Thoracic aorta (tissue), 2 donors: ENCODE measurements at places on chromosomes 6 and 20. TPM values are rescaled to one million over a fixed set of nuclear protein-coding genes. Genes with fewer than 3 reads are reported as not detected.

The ANKRD66 gene
- total RNA-seq = not detected

DNA sequence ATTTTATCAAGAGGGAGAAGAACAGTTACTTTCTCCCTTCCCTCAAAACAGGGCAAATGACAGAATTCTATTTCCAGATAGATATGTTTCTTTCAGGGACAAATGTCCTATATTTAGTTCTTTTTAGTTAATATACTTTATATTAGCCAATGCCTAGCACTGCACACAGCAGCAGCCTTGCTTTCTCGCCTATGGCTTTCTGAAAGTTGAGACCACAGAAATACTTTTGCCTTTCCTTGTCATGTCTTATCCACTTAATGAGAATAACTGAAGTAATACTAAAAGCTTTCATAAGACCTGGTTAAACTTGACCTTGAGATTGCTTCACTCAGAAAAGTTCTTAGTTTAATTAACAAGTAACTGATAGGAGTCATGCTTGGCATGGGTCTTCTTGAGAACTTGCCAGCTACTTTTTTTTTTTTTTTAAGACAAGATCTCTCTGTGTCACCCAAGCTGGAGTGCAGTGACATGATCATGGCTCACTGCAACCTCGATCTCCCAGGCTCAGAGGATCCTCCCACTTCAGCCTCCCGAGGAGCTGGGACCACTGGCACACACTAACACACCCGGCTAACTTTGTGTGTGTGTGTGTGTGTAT, 159.3 kb downstream of the CDKAL1 start:
- H3K4me3 ChIP-seq = no peak overlapping the region
- no peaks in the 10 kb centered on the region for H3K36me3 ChIP-seq
- no peak for DNase-seq
- no peak overlapping the region for H3K27ac ChIP-seq
- H3K27me3 ChIP-seq = no peaks in the 10 kb centered on the region

The HLA-DRB1 gene
- 50.0 TPM for total RNA-seq

The ADGRF5 gene
- total RNA-seq = 13.5 TPM

The OTOR gene
- total RNA-seq = not detected

DNA sequence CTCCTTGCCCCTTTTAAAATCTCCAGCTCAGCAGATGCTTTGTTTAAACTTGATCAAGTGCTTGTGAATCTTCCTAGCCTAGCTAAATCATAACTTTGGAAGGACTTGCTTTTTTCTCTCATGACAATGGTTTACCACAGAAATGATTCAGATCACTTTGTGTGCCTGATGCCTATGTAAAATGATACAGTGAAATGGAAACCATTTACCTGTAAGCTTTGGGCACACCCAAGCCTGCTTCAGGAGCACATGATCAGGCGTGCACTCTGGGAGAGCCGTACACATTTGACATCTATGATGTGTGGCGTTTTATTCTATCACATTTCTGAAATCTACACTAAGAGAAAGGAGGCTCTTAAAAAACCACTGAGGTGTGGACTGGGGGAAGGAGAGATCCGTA, 41.1 kb downstream of the PTPN1 start:
- no peak overlapping the region for H3K27ac ChIP-seq
- no peak overlapping the region for H3K4me3 ChIP-seq
- no peaks in the 10 kb centered on the region for H3K27me3 ChIP-seq
- H3K4me1 ChIP-seq = peaks cover 6% of the 10 kb centered on the region

- H3K27me3 ChIP-seq = no peaks in the 10 kb centered on the region
- H3K4me1 ChIP-seq = peaks cover 11% of the 10 kb centered on the region
- H3K27ac ChIP-seq = peak overlapping the region; percentile 26
- no peaks in the 10 kb centered on the region for H3K36me3 ChIP-seq
Observed at GRCh38 chr20:3430376-3431069, 23.1 kb upstream of the DNAAF9 start.

DNA sequence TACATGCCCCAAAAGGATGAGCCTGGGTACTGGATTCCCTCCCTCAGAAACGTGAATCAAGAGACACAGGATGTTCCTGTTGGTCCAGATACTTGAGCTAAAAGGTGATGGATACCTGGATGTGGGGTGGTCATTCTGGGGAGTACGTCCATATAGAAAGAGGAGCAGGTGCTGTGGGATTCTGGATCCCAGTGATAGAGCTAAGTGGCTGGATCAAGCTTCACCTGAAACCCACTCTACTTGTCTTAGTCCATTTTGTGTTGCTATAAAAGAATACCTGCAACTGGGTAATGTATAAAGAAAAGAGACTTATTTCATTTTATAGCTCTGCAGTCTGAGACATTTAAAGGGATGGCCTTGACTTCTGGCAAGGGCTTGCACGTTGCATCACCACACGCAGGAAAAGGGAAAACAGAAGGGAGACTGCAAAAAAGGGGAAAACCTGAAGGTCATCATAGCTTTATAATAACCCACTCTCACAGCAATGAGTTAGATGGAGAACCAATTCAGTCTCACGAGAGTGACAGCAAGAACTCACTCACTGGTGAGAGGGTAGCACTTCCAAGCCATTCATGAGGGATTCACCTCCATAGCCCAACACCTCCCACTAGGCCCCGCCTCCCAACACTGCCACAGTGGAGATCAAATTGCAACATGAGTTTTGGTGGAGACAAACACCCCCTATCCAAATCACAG, 31.2 kb downstream of the RIPOR3 start:
- H3K4me1 ChIP-seq = peaks cover 41% of the 10 kb centered on the region
- no peak overlapping the region for H3K4me3 ChIP-seq
- DNase-seq = no peak
- H3K36me3 ChIP-seq = no peaks in the 10 kb centered on the region
- H3K27me3 ChIP-seq = no peaks in the 10 kb centered on the region
- H3K27ac ChIP-seq = no peak overlapping the region

DNA sequence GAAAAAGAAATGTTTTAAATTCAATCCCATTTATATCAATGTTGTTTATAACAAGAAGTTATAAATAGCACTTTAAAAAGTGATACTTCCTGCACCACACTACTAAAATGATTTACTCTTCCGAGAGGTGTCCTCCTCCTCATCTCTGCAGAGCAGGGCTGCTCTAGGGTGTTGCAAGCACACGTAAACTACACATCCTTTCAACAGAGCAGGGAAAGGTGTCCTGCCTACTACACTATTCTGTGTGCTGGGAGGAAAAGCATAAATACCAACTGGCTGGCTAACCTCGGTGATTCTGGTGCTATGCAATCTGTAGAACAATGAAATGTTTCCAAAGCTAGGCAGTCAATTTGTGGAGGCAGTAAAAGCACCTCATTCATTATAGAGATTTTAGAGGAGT, 89.5 kb upstream of the MAP7 start:
- peaks cover 23% of the 10 kb centered on the region for H3K36me3 ChIP-seq
- H3K27ac ChIP-seq = no peak overlapping the region
- H3K27me3 ChIP-seq = no peaks in the 10 kb centered on the region
- DNase-seq = no peak

DNA sequence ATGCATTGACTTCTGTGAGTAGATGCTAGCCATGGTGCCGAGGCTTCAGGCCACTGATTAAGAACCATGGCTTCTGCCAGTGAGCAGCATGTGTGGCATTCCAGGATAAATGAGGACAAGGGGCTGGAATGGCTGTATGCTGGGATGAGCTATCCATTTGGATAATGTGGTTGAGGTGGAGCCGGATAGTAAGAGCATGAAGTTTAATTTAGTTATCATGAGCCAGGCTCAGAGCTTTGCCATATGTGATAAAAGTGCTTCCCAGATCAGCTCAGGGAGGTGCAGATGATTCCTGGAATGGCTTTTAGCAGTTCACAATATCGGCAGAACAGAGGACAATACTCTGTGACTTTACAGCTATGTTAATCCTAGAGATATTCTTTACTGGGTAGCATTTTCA, 34.6 kb upstream of the RNF8 start:
- H3K27ac ChIP-seq = no peak overlapping the region
- no peak for DNase-seq
- peaks cover 37% of the 10 kb centered on the region for H3K36me3 ChIP-seq
- H3K4me3 ChIP-seq = no peak overlapping the region
- H3K4me1 ChIP-seq = peaks cover 11% of the 10 kb centered on the region
- no peaks in the 10 kb centered on the region for H3K27me3 ChIP-seq

The DPPA5 gene
- not detected for total RNA-seq

DNA sequence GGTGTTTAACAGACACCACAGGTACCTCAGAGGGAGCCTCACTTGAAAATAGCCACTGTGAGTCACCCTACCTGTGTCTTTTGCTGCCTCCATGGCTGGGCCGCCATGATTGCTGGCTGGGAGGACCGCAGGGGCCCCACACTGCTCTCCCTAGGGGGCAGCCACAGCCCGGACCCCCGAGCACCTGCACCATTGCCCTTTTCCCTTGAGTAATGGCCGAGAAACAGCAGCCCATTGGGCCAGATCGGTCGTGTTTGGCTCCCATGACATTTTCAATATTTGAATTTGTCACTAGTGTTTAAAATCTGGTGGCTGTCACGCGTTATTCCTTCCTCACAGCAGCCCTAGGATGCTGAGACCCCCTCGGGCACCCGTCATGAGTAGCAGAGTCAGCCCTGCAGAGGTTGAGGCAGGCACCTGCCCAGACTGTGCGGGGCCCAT, 6.7 kb downstream of the ZBP1 start:
- H3K4me1 ChIP-seq = no peaks in the 10 kb centered on the region
- no peaks in the 10 kb centered on the region for H3K36me3 ChIP-seq
- H3K27me3 ChIP-seq = no peaks in the 10 kb centered on the region
- no peak overlapping the region for H3K27ac ChIP-seq
- no peak for DNase-seq
- H3K4me3 ChIP-seq = no peak overlapping the region

DNA sequence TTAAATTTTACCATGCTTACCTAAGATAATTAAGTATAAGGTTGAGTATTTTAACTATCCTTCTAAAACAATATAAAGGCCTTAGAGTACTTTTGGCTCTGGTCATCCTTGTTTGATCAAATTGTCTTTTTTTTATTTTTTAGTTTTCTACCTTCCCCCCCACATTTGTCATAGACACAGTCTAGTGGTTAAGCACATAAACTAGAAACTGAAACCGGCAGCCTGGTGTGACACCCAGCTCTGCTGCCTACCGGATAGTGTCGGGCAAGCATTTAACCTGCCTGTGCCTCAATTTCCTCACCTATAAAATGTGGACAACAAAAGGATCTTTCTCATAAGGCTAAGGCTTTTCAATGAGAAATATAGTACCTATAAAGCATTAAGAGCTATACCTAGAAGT, 21.6 kb upstream of the TULP4 start:
- no peaks in the 10 kb centered on the region for H3K27me3 ChIP-seq
- no peak overlapping the region for H3K4me3 ChIP-seq
- no peak overlapping the region for H3K27ac ChIP-seq
- no peak for DNase-seq
- H3K36me3 ChIP-seq = no peaks in the 10 kb centered on the region

DNA sequence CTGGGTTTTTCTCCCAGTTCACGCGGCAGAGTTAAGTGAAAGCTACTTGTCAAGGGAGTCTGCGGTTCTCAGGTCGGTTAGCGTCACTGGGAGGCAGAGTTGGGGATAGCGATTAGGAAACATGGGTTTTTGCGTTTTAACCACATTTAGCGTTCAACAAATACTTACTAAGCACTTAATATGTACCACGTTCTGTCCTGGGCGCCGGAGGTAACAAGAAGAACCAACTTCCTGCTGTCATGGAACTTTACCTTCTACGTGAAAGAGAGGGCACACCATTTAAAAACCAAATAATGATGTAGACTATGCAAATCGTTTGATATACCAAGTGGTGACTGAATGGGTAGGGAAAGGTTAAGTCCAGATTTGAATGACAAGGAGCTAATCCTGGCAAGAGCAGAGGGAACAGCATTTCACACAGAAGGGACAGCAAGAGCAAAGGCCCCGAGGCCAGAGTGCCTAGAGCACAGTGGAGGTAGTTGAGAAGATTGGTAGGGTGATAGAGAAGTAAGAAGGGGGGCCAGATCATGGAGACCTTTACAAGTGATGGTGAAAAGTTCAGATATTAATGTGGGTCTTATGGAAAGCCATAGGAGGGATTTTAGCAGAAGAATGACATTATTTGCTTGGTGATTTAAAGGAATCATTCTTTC, 744 bp downstream of the RIOK1 start:
- peak overlapping the region; percentile 87 for H3K4me3 ChIP-seq
- peaks cover 8% of the 10 kb centered on the region for H3K36me3 ChIP-seq
- H3K4me1 ChIP-seq = peaks cover 26% of the 10 kb centered on the region
- H3K27me3 ChIP-seq = no peaks in the 10 kb centered on the region
- peak overlapping the region; percentile 75 for H3K27ac ChIP-seq
- DNase-seq = no peak

- no peaks in the 10 kb centered on the region for H3K27me3 ChIP-seq
- H3K36me3 ChIP-seq = no peaks in the 10 kb centered on the region
- H3K27ac ChIP-seq = peak overlapping the region; percentile 1
Observed at GRCh38 chr6:37990762-37991525, 171.4 kb downstream of the ZFAND3 start.

DNA sequence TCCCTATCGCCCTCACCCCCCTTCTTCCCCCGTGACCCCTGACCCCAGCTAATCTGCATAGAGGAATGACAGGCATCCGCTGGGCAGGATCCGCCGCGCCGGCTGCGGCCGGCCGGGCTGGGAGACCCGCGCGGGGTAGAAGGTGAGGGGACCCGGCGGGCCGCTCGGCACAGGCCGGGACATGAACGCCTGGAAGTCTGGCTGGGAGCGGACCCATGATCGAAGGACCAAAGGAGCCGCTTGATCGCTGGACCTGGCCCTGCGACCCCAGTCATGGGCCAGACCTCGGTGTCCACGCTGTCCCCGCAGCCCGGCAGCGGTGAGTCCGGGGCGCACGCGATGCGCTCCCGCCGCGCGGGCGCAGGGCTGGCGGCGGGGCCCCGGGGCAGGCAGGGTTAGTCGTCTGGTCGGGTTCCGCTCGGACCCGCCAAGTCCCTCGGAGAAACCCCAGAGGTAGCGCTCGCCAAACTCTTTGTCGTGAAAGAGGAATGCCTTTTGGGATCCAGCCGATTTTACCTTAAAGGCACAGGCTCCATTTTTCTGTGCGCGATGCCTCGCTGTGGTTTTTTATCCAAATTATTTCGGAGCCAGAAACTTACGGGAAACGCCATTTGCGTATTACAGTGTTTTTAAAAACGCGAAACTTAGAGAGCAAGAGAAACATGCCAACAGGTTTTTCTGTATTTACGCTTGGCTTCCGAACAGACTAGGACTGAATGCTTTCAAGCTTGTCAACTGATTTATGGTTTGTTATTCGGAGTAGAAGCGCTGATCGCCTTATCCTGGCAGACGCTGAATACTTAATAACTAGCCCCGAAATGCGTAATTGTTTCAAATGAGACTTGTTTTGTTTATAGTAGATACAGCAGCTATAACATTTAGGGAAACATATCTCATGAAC, at the start of gene PHACTR2:
Gene PHACTR2, plus strand, starts transcription at position 75 of the 901 bp plus-strand sequence. Its CDS starts 199 bp downstream, at position 274.
- DNase-seq = peak; percentile 64
- H3K4me3 ChIP-seq = peak within 1 kb of the TSS; percentile 81
- no peaks in the 10 kb centered on the region for H3K27me3 ChIP-seq
- peak within 1 kb of the TSS; percentile 96 for H3K27ac ChIP-seq
- no peaks in the 10 kb centered on the region for H3K36me3 ChIP-seq

- no peak for DNase-seq
- no peaks in the 10 kb centered on the region for H3K27me3 ChIP-seq
- H3K36me3 ChIP-seq = no peaks in the 10 kb centered on the region
- H3K27ac ChIP-seq = no peak overlapping the region
- peaks cover 5% of the 10 kb centered on the region for H3K4me1 ChIP-seq
Observed at GRCh38 chr6:15413466-15414234, 167.8 kb downstream of the JARID2 start.

The BRD2 gene
- total RNA-seq = 134 TPM
